ENCODE measurements at places on chromosomes 4 and X. TPM values are rescaled to one million over a fixed set of nuclear protein-coding genes. Genes with fewer than 3 reads are reported as not detected.

- peak; percentile 45 for DNase-seq
Observed at GRCh38 chr4:10157478-10158332, 41.1 kb upstream of the WDR1 start.

DNA sequence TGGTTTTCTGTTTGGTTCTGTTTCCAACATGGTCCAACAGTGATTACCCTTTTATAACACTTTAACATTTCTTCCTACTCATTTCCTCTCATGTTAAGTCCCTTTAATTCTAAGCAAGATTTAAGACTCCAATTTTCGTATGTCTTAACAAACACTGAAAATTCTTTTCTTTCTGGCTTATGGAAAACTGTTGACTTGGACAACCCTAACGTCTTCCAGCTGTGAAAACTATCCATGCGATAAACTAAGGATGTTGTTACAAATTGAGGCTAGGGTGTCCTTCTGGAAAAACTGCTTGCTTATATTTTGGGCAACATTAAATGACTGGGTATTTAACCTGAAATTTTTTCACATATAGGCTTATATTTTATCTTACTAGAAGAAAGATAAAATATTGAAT lies 33.9 kb upstream of the RTL3 start:
- DNase-seq = no peak

PRDM8 gene
- total RNA-seq = 0.73 TPM

DNA sequence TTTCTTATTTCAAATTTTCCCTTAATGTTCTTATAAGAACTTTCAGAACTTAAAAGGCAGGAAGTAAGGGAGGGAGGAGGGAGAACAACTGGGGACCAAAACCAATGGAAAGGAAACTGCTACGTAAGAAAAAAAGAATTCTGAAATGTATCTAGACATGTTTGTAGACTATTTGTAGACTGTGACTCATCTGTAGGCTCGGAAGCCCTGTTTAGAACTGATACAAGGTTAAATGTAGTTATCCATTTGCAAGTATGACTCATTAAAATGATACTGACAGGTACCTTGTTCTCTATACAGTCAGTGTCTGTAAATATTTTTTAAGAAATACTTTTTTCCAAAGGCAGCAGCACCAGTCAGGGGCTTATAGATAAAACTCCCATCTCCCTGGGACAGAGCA lies 202.0 kb downstream of the DHX15 start:
- no peak for DNase-seq

DNA sequence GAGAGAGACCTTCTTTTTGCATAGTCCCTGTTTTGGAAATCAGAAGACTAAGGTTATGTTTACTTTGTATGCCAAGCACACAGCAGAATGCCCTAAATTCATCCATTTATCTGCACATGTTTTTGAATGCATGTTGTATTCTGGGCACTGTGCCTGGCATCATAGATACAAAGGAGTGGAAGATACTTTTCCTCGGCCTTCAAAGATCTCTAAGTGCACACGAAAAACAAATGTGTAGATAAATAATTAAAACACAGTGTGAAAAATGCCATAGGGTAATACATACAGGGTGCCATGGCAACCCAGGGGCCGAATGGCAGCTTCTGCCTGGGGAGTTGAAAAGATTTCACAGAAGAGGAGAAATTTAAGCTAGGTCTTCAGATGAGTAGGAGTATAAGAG lies 390.6 kb upstream of the ATOH1 start:
- DNase-seq = no peak

GRCh38 chr4:110905367-110905766 lies 282.5 kb upstream of the PITX2 start:
- DNase-seq = no peak

DNA sequence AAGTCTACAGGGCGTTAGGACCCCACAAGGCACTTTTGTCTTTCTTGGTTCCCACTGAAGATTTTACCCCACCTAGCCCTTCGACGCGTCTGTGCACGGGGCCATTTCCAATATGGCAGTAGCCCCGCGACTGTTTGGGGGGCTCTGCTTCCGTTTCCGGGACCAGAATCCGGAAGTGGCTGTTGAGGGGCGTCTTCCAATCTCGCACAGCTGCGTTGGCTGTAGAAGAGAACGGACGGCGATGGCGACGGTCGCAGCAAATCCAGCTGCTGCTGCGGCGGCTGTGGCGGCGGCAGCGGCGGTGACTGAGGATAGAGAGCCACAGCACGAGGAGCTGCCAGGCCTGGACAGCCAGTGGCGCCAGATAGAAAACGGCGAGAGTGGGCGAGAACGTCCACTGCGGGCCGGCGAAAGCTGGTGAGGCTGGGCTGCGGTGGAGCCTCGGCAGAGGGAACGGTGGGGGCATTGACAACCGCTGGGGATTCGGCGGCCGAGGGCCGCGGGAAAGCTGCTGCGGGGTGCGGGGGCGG lies at the start of gene USP11:
Gene USP11 (plus strand): TSS at position 207 of the 530 bp plus-strand sequence. CDS start 35 bp downstream, at position 242.
- peak; percentile 54 for DNase-seq

GRCh38 chr4:123345935-123346300 lies 50.7 kb upstream of the SPRY1 start:
- DNase-seq = no peak

LINC00632 gene
- 158 TPM for total RNA-seq

GRCh38 chrX:24833695-24834094 lies 140.0 kb downstream of the POLA1 start:
- DNase-seq = no peak

DOK7 gene
- 33.7 TPM for total RNA-seq

SSX2B gene
- total RNA-seq = not detected
